Stimulated activated CD8-positive, alpha-beta memory T cell treated with anti-CD3 and anti-CD28 coated beads, Interleukin-2, amount 100 ng/mL, for 1 hour (primary cell): ENCODE measurements at places on chromosomes 11 and 22.

- no peak for DNase-seq
Observed at GRCh38 chr11:111722501-111722900, 43.7 kb downstream of the PPP2R1B start.

- no peak for DNase-seq
Observed at GRCh38 chr22:21663738-21664137, 2.1 kb upstream of the PPIL2 start.

DNA sequence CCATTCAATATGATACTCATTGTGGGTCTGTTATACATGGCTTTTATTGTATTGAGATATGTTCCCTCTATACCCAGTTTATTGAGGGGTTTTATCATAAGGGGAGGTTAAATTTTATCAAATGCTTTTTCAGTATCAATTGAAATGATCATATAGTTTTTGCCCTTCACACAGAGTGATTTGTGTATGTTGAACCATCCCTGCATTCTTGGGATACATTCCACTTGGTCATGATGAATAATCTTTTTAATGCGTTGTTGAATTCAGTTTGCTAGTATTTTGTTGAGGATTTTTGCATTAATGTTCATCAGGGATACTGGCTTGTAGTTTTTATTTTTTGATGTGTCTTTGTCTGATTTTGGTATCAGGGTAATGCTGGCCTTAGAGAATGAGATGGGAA, 98.0 kb downstream of the ATG16L2 start:
- no peak for DNase-seq

GRCh38 chr22:44807915-44808690, 55.7 kb downstream of the ARHGAP8 start:
- no peak for DNase-seq

GRCh38 chr11:126542334-126543015, 187.0 kb downstream of the ST3GAL4 start:
- no peak for DNase-seq

- DNase-seq: no peak
Observed at GRCh38 chr11:16793009-16793408, 54.6 kb downstream of the C11orf58 start.

DNA sequence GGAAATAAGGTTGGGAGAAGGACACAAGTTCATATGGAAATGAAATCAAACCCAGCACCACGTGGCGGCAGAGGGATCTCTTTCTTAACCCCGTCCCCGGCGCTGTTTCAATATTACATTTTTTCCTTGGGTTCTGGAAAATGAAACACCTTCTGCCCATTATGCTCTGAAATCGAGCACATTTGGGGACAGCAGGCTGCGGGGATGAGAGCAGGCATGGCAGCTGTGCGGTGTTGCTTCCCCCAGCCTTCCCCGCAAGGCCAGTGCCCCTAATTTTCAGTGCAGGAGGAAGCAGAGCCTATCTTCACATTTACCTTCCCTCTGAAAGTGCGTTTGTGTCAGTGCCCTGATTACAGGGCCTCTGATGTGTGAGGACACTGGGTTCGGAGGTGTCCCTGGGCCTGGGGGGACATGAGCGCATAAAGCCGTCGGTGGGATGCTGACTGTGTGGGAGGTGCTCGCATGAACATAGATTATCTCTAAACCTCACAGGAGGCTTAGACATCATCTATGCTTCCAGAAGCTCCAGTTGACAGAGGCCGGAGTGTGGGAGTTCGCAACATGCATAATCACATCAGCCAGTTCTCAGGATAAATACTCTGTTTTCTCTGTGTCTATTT, 921.3 kb downstream of the BRD1 start:
- DNase-seq: no peak

GRCh38 chr11:68128682-68129327, 7.6 kb upstream of the CHKA start:
- DNase-seq: no peak

DNA sequence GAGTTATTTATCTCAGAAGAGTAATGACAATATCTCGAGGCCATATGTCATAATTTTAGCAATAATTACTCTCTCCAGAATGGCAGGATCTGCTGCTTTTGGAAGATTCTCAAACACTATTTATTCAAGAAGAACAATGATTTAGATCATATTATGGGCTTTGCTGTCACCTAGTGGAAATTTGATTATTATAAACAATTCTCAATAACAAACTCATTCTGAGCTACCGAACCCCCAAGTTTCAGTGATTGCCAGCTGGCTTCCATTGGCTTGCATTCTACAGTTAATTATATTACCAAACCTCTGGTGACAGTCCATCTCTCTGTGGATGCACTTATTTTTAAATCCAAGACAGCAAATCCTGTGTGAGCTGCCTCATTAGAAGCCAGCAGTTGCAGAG, 27.9 kb upstream of the SLC36A4 start:
- no peak for DNase-seq

GRCh38 chr11:32454993-32455392, 19.7 kb upstream of the WT1 start:
- no peak for DNase-seq
